IPS DF 19.7 (cell line): ENCODE measurements at places on chromosomes 6 and 20.
A peak's percentile ranks its signal among the peaks of the same experiment; 100 is the strongest.

- DNase-seq = no peak
Measured at GRCh38 chr20:52268184-52268749, 76.7 kb upstream of the ZFP64 start.

DNA sequence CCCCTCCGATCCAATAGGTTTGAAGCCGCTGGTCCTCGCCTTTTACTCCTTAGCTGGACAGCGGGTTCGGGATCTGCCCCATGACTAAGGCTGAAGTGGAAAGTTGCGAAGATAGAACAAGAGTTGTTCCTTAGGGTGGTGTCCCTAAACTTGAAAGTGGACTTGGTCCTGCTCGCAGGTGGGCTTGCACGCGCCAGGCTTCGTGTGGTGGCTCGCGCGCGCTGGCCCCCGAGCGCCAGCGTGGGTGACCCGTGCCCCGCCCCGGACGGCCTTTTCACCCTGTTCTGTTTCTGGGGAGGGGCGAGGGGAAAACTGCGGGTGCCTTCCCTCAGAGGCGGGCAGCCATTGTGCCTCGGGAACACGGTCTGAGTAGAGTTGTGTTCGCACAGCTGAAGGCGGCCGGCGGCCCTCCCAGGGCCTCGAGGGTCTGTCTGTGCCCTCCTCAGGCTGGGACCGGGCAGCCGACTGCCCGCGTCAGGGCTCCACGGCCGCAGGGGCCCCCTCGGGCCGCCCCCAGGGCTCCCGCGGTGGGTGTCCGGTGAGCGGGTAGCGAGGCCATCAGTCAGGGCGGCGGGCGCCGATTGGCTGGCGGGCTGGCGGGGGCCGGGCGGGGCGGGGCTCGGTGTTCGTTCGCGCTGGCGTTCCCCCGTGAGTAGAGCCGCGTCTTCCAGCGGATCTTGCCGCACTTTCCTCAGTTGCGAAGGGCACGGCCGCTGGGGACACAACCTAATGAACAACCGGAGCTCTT is 33.0 kb downstream of the RREB1 start:
- no peak for DNase-seq

GRCh38 chr20:58668901-58669286 is 17.8 kb downstream of the STX16 start:
- DNase-seq = no peak

- no peak for DNase-seq
Measured at GRCh38 chr6:38775870-38776269, 60.8 kb downstream of the DNAH8 start.

- no peak for DNase-seq
Measured at GRCh38 chr6:41347378-41348050, 12.1 kb downstream of the NCR2 start.

DNA sequence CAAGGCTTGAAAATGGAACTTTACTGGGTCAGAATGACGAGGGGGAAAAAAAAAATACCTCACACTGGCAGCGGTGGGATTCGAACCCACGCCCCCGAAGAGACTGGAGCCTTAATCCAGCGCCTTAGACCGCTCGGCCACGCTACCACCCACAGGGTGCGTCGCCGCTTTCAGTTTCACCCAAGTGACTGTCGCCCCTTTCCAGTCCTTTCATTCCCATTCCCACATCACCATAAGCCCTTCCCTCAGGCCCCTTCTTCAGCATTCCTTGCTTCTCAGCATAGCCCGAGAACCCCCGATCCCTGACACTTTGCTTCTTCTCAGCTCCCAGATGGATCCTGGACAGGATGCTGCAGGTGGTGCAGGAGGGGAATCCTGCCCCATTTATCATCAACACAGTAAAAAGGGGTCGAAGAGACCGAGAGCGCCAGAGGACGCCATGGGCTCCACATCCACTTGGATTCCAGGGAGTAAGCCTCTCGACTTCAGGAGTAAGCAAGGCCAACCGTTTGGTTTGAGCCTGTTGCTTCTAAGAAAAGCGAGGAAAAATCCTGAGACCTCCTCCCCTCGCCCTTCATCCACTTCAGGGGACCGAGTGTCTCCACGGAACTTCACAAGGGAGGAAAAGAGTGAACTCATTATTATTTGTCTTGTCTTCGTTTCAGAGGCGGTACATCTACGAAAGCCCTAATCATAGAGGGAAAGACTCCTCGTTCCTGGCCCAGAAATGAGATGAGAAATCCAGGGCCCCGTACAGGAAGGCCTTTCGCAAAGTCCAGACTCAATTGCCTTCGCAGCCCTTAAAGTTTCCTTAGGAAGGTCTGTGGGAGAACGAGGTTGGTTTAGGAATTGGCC is 20.0 kb upstream of the TRIM27 start:
- no peak for DNase-seq

- DNase-seq = no peak
Measured at GRCh38 chr6:108737594-108738546, 110.4 kb upstream of the ARMC2 start.

- DNase-seq = no peak
Measured at GRCh38 chr6:129370268-129370916, 339.6 kb downstream of the ARHGAP18 start.

GRCh38 chr20:45445805-45446562 is 23.6 kb upstream of the WFDC2 start:
- DNase-seq = no peak

DNA sequence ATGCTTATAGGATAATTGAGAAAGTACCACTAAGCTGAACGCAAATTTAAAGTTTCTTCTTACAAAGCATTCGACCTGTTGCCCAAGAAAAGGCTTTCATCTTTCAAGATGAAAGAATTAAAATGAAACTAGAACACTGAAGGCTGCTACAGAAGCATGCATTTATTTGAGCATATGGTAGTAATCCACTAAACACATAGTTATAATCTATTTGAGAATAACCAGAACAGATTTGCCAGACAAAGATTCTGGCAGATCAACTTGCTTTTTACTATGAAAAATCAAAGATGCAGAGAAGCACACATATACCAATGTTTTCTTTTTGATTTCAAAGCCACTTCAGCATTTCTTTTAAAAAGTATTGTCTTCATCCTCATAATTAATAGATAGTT is 412.2 kb downstream of the UTRN start:
- no peak for DNase-seq

DNA sequence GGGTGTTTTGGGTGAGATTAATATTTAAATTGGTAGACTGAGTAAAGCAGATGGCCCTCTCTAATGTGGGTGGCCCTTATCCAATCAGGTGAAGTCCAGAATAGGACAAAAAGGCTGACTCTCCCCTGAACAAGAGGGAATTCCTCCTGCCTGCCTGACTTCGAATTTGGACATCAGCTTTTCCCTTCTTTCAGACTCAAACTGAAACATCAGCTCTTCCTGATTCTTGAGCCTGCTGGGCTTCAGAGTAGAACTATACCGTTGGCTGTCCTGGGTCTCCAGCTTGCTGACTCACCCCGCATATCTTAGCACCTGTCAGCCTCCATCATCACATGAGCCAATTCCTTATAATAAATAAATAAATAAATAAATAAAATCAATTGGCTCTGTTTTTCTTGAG is 15.0 kb upstream of the TGM6 start:
- DNase-seq = no peak

DNA sequence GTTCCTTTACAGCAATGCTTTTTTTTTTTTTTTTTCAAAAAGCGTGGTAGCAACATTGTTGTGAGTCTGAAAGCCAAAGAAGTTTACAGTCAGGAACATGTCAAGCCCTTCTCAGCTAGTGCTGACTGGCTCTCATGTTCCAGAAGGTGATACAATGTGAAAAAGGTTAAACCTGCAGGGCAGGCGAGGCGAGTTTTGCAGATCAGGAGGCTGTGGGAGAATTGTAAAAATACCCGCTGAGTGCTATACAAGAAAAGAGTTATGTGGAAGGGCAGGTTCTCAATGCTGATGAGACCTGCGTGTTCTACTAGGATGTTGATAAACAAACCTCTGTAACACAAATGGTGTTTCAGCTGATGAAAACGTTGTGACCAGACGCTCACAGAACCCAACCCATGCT is 30.9 kb upstream of the RPP40 start:
- DNase-seq = no peak

GRCh38 chr6:40972814-40973213 is 66.2 kb downstream of the UNC5CL start:
- DNase-seq = no peak

DNA sequence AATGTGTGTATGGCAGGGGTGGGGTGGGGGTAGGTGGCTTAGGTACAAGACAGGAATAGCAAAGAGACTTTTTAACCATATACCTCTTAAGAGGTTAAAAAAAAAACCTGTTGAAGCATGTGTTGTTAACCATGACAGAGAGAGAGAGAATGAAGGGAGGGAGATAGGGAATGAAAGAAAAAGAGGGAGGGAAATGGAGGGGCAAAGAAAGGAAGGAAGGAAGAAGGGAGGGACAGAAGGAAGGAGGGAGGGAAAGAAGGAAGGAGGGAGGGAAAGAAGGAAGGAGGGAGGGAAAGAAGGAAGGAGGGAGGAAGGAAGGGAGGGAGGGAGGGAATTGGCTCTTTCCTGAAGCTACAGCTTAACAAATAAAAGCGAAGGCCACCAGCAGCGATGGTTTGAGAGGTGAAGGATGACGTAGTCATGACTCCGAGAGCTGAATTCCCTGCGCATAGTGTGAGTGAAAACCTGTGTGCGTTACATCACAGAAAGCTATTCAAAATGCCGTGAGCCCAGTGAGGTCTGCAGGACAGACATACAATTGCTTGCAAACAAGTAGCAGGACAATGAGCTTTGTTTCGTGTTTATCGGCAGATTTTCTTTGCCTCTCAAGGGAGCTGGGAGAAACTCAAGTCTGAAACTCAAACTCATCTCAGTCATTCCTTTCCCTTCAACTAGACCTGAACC is 88.6 kb upstream of the NEDD9 start:
- DNase-seq = no peak

DNA sequence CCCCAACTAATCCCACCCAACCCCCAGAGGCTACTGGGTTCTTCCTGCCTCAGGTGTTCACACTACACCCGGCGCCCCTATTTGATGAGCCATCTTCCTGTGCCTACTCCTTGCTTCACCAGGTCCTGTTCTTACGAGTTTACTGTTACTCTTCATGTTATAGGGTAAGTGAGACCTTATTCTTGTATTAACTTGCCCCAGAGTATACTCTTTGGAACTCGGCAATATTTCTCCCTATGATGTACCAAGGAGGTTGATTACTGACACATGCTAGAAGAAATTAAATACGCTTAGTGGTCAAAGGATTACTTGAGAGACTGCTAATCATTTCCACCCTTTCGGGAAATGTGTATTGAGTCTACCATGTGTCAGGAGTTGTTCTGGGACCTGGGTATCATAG is 8.9 kb downstream of the RING1 start:
- no peak for DNase-seq

DNA sequence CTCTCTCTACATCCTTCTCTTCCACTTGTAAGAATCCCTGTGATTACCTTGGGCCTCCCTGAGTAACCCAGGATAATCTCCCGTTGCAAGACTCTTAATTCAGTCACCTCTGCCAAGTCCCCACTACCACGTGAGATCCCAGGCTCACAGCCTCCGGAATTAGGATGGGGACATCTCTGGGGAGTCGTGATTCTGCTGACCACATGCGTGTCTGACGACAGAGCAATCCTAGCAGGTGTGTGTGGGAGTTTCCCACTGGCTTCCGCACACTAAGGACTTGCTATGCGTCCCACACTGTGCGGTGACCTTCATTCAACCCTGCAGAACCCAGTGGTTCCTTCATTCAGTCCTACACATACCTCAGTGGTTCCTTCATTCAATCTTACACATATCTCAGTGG is 11.9 kb downstream of the CDH4 start:
- no peak for DNase-seq

GRCh38 chr6:54491431-54491830 is 183.2 kb downstream of the TINAG start:
- no peak for DNase-seq

DNA sequence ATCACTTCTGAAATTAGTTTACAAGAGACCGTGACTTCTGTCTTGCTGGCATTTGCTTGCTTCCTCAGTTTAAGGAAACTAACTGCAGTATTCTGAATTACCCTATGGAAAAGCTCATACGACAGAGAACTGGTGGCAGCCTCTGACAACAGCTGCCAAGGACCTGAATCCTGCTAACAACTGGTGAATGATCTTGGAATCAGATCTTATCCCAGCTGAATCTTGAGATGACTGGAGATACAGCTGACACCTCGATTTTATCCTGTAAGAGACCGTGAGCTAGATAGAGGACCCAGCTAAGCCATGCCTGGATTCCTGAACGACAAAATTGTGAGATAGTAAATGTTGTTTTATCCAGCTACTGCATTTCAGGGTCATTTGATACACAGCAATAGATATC is 202.3 kb downstream of the OGFRL1 start:
- DNase-seq = no peak

- no peak for DNase-seq
Measured at GRCh38 chr6:166673309-166673708, 46.3 kb upstream of the RPS6KA2 start.

DNA sequence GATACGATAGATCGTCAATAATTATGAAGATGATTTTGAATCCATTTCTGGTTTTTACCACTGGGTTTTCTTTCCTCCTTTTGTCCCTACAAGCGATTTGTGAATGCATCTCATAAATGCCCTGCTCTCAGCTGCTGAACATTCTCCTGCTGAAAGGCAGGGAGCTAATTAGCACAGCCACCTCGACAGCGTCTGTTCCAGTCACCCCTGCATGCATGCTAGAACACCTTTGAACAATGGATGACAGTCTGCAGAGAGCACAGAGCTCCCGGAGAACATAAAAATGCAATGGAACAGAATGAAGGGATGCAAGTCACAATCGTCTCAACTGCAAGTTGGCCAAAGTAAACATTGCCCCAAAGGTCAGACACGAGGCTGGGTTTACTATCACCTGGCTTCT is 105.8 kb downstream of the SLC35B3 start:
- DNase-seq = no peak

DNA sequence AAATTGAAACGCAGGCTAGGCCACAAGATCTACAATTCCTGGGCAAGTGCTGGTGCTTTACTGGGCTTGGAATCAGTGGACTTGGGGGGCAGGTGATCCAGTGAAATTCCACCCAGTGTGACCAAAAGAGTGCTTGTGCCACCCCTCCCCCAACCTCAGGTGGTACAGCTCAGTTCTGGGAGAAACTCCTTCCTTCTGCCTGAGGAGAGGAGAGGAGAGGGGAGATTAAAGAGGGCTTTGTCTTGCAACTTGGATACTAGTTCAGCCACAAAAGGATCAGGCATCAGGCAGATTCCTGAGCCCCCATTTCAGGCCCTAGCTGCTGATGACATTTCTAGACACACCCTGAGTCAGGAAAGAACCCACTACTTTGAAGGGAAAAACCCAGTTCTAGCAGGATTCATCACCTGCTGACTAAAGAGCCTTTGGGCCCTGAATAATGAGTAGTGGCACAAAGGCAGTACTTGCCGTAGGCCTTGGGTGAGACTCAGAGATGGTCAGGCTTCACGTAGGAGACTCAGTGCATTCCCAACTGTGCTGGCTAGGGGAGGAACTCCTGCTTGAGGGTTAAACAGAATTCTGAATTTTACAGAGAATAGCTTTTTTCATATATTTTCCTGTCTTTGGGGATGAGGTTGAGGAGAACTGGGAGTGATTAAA is 446.7 kb downstream of the BMP2 start:
- DNase-seq = peak; percentile 48

GRCh38 chr20:36991703-36992102 is 40.2 kb upstream of the SAMHD1 start:
- DNase-seq = no peak

- no peak for DNase-seq
Measured at GRCh38 chr6:29912840-29913239, 29.5 kb upstream of the HLA-A start.
